ENCODE measurements at places on chromosomes 12 and 14. TPM values are rescaled to one million over a fixed set of nuclear protein-coding genes. Genes with fewer than 3 reads are reported as not detected.

ADSS1 gene
- total RNA-seq, result 149 TPM

IFNG-AS1 gene
- total RNA-seq, result 0.70 TPM

ACOT6 gene
- total RNA-seq, result not detected

GPR162 gene
- total RNA-seq, result 2.9 TPM

RECQL gene
- 39.3 TPM for total RNA-seq

DNA sequence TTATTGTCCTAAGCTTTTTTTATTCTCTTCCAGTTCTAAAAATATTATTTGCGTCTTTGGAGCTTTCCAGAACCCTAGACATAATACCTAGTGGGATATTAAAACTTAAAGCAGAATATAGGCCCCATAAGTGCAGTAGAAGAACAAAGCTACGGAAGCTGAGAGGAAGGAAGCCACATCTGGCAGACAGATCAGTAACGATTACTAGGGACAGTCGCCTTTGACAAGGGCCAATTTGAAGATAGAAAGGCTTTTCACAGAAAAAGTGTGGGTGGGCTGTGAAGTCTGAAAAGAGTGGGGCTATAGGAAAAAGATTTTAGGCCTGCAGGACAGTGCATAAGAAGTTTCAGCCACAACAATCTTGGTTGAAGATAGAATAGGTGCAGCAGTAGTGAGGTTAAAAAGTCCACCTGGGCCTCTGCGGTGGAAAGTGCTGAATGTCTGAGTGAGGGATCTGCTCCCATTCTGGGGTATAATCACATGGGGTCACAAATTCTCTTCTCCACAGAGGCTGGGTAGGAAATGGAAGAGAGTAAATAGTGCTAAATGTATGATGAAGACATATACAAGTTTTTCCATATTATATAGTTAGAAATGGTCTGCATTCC lies 114.5 kb downstream of the CMAS start:
- DNase-seq, result no peak

DNA sequence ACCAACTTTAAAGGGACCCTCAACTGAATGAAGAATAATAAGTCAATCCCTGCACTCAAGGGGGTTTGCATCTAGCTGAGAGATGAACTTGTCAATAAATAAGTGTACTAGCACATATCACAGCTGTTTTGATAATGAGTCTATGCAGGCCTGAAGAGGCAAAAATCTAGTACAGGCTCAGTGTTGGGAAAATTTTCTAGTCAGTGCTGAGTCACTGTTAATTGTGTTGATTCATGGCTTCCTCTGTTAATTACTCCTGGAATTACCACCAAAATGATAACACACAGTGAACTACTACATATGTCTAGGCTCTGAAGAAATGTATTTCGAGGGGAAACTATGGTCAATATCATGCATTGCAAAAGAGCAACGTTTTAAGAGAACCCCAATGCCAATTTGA lies 18.9 kb downstream of the SNRPF start:
- DNase-seq, result no peak

DNA sequence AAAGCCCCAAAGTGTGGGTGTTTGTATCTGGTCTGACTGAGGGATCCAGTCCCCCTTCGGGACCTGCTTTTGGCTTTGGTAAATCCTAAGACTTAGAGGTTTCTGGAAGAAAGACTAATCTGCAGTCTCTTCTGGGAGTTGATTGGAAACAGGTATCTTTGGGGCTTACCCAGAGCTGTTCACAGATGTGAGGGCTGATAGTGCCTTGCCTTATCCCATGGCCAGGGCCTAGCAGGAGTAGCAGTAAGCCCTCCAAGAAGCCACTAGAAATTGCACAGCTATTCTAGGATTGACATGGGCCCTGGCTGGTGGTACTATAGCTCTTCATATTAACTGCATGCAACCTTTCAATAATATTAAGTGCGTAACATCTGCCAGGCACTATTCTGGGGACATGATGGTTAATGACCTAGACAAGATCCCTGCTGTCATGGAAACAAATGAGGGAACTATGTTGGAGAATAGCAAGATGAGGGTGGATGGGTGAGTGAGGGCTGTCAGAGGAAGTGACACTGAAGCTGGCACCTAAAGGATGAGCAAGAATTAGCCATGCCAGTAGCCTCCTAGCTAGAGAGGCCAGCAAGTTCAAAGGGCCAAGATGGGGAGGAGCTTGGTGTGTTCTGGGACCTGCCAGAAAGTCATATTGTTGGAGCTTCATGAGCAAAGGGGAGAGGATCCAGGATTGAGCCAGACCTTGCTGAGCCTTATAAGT lies 71.7 kb downstream of the CRADD start:
- DNase-seq, result no peak

GRCh38 chr14:68386950-68387779 lies 405.7 kb downstream of the ZFP36L1 start:
- DNase-seq, result no peak

DNA sequence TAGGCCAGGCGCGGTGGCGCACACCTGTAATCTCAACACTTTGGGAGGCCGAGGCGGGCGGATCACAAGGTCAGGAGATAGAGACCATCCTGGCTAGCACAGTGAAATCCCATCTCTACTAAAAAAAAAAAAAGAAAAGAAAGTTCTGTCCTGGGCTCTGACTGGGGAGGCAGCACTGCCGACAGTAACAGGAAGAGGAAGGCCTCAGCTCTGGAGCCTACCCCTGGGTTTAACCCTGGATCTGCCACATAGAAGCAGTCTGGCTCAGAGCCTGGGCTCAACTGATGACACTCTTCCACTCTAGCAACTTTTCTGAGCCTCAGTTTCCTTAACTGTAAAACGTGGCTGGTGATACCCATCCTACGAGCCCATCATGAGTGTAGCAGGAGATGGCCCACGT lies 60.5 kb downstream of the ACTN1 start:
- no peak for DNase-seq

- DNase-seq, result no peak
Measured at GRCh38 chr14:104596451-104596918, 8.1 kb downstream of the TMEM179 start.

GRCh38 chr14:104359301-104359968 lies 220.1 kb upstream of the C14orf180 start:
- no peak for DNase-seq

DNA sequence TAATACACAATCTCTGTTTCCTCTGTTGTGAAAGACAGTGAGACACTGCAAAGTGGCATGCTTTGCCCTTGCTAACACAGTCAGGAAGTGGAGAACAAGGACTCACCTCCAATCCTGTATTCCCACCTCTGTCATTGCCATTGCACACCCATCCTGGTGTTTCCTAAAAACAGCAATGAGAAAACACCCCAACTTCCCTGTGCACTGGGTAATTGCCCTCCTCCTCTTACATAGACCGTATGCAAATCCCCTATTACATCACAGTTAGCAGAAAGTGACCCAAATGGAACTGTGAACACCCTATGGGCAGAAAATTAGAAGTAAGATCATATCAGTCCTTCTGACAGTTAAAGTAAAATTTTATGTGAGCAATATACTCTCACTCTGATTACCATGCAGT lies 355.5 kb downstream of the BCL11B start:
- no peak for DNase-seq

GRCh38 chr12:43551279-43551970 lies 578 bp downstream of the ADAMTS20 start:
- DNase-seq, result peak; percentile 17

DNA sequence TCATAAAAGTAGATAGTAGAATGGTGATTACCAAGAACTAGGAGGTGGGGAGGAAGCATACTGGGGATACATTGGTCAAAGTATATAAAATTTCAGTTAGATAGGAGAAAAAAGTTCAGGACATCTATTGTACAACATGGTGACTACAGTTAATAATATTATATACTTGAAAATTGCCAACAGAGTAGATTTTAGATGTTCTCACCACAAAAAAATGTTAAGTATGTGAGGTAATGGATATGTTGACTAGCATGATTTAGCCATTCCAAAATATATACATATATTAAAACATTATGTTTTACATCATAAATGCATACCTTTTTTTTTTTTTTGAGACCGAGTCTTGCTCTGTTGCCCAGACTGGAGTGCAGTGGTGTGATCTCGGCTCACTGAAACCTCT lies 31.0 kb downstream of the TMEM116 start:
- no peak for DNase-seq

- no peak for DNase-seq
Measured at GRCh38 chr14:78253986-78254385, 83.8 kb downstream of the NRXN3 start.

All from heart left ventricle (tissue), 16 donors.